ENCODE measurements at places on chromosomes 6 and 20. TPM values are rescaled to one million over a fixed set of nuclear protein-coding genes. Genes with fewer than 3 reads are reported as not detected.

The PLCB4 gene
- total RNA-seq = 13.3 TPM

The NRSN1 gene
- not detected for total RNA-seq

The GRM1 gene
- total RNA-seq = not detected

The ADGRB3 gene
- total RNA-seq = 1.5 TPM

The RNF146 gene
- 48.1 TPM for total RNA-seq

The ECT2L gene
- not detected for total RNA-seq

The CALHM4 gene
- not detected for total RNA-seq

The SDC4 gene
- 21.2 TPM for total RNA-seq

The SFTA2 gene
- not detected for total RNA-seq

The CEP85L gene
- 11.1 TPM for total RNA-seq

DNA sequence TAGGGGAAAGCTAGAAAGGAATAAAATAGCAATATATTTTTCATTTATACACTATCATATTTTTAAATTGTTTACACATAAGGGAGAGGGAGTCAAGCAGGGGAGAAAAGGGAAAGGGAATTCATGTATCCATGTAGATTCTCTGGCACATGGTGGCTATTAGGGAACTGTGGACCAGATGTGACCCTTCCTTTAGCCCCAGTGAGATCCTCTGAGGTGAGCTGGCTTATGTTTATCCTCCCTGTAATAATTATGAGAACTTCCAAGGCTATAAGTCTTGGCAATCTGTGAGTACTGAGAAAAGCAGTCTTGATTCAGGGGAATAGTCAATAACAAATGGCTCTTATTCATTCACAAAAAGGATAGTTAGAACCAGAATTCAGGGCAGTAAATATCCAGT, 42.6 kb downstream of the TSBP1 start:
- H3K27ac ChIP-seq = no peak overlapping the region
- H3K4me1 ChIP-seq = no peaks in the 10 kb centered on the region
- peaks cover 25% of the 10 kb centered on the region for H3K27me3 ChIP-seq
- H3K36me3 ChIP-seq = no peaks in the 10 kb centered on the region
- no peak overlapping the region for H3K4me3 ChIP-seq

DNA sequence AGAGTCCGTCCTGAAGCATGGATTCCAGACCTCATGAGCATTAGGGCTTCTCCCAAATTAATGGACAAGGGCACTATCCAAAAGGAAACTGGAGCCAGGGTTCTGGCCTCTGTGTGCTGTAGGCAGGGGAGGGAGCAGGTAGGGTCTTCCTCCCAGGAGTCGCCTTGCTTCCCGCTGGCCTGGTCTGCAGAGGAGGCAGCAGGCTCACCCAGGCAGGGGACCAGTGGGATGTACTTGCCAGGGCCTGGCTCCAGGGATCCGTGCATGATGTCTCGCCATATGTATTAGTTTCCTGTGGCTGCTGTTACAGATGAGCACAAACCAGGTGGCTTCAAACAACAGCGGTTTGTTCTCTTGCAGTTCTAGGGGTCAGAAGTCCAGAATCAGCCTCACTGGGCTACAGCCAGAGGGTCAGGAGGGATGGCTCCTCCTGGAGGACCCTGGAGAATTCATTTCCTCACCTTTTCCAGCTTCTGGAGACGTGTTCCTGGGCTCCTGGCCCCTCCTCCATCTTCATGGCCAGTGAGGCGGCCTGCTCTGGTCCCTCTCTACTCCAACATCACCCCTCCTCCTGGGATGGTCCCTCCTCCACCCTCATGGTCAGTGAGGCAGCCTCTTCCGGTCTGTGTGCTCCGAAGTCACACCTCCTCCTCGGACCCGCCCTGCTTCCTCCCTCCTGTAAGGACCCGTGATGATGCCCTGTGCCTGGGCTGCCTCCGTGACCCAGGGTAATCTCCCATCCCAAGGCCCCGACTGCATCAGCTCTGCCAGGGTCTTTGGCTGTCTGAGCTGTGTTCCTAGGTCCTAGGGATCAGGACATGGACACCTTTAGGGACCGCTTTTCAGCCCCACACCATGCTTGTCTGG, 329.1 kb downstream of the CDH4 start:
- H3K4me1 ChIP-seq = no peaks in the 10 kb centered on the region
- no peak overlapping the region for H3K4me3 ChIP-seq
- no peak overlapping the region for H3K27ac ChIP-seq
- H3K27me3 ChIP-seq = peaks cover 10% of the 10 kb centered on the region
- DNase-seq = no peak

DNA sequence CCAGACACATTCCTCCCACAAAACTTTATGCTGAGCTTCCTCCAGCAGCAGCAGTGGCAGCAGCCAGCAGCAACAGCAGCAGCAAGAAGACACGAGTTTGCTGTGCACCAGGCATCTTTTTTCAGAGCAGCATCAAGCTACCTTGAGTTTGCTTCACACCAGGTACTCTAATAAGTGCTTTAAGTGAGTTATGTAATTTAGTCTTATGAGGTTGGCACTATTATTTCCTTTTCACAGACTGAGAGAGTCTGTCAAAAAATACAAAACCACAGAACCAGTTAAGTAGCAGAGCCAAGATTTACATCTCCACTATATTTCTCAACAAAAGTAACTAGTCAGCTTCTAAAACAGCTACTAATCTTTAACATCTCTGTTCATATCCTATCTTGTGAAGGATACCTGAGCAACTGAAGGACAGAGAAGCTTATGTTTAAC, 23.7 kb downstream of the RANBP9 start:
- peak overlapping the region; percentile 14 for H3K27ac ChIP-seq
- H3K36me3 ChIP-seq = peaks cover 6% of the 10 kb centered on the region
- no peaks in the 10 kb centered on the region for H3K27me3 ChIP-seq
- peaks cover 47% of the 10 kb centered on the region for H3K4me1 ChIP-seq

DNA sequence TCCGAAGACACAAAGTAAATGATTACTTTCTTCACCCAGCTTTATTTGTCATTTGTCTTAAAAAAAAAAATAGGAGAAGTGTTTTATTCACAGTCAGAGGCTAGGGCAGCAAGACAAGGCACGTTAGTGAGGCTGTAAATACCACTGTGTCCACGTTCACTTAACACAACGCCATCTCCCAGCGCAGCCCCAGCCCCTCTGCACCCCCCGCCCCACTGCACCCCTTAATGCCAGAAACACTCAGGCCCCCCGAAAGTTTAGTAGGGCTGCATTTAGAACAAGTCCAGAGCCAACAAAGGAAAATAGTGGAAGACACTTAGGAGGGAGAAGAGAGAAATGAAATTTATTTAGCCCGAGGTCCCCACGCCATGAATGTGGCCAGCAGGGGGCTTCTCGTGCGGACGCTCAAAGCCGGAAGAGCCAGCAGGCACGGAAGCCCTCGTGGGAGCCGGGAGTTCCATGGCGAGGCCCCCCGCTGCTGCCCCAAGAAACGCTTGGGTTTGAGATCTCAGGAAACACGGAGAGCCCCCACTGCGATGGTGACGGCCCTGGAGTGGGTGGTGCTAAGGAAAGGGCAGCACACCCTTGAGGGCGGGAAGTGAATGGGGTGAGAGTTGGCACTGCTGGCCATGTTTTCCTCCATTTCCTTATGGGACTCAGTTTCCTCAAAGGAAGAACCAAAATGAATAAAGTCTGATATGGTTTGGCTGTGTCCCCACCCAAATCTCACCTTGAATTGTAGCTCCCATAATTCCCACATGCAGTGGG, 50.2 kb downstream of the IYD start:
- H3K36me3 ChIP-seq = no peaks in the 10 kb centered on the region
- H3K27ac ChIP-seq = peak overlapping the region; percentile 99
- H3K4me3 ChIP-seq = peak overlapping the region; percentile 62
- peaks cover 32% of the 10 kb centered on the region for H3K4me1 ChIP-seq
- H3K27me3 ChIP-seq = no peaks in the 10 kb centered on the region
- DNase-seq = no peak

DNA sequence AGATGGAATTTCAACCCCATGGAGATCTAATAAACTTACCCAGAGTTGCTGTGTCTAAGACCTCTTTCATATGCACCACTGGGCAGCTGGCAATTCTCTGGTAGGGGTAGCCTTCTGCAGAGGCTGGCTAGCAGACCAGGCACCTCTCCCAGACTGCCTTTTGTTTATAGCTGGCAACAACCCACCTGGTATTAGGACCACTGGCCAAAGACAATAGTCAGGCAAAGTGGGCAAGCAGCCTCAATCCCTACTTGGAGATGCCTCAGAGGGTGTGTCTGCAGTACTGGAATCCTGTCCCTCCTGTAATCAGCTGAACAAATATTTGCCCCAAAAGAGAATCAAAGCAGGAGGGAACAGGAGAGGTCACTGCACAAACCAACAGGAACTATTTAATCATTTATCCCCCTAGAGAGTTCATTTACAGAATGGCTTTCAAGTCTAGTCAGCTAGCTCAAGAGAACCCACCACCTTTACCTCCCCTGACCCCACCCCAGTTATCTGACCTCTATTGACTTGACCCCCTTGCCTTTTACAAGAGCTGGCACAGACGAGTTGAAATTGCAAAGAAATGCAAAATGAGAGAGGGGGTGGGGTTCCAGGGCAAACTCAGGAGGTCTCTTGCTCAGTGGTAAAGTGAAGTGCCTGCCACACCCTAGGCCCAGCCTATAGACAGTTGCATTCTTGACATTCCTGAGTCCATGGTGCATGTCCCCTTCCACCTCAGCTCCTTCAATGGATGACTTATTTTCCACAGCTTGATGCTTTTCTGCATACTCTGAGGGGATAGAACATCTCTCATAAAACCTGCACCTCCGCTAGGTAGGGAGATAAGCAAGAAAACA, 2.8 kb downstream of the BCL2L1 start:
- no peaks in the 10 kb centered on the region for H3K27me3 ChIP-seq
- peak overlapping the region; percentile 99 for H3K27ac ChIP-seq
- peaks cover 34% of the 10 kb centered on the region for H3K36me3 ChIP-seq
- H3K4me1 ChIP-seq = peaks cover 74% of the 10 kb centered on the region

DNA sequence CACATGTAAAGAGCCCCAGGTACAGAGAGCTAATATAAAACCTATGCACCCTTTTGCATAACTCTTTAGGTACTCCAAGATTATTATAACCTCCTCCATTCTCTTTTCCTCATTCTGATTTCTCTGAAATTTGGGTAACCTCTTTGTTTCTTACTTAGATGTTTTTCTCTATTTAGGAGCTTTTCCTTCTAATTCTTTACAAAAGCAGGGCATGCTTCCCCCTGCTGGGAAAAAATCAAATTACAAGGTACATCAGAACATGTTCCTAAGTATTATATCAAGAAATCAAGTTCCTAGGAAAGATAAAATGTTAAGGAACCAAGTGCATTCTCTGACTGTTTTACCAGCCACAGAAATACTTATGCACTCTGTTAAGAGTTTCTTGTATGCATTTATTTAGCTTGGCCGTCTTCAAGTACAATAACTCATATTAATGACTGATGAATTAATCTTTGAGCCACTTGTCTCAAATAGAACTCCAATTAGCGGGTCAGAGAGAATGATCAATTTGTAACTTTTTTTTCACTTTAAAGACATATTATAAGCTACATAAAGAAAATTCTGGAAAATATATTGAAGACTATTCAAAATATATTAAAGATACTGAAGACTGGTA, 2.1 kb downstream of the KHDRBS2 start:
- H3K27ac ChIP-seq = no peak overlapping the region
- DNase-seq = no peak
- no peaks in the 10 kb centered on the region for H3K36me3 ChIP-seq
- peaks cover 34% of the 10 kb centered on the region for H3K27me3 ChIP-seq
- H3K4me1 ChIP-seq = peaks cover 14% of the 10 kb centered on the region

DNA sequence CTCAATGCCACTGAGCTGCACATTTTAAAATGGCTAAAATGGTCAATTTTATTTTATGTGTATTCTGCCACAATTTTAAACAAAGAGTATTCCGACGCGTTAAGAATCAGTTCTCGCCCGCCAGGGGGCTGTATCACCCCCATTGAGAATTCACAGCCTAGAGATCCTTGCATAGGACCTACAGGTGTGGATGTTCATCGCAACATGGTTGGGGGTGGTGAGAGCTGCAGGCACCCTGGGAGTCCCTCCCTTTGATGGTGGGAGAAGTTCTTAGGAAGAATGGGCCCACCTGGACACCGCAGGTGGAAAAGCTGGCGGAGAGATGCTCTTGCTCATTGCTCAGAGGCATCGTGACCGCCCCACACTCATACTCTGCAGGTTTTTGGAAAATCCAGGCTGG, 63.5 kb downstream of the SLC2A10 start:
- peaks cover 39% of the 10 kb centered on the region for H3K27me3 ChIP-seq
- H3K4me1 ChIP-seq = peaks cover 4% of the 10 kb centered on the region
- DNase-seq = no peak
- H3K27ac ChIP-seq = no peak overlapping the region
- peaks cover 3% of the 10 kb centered on the region for H3K36me3 ChIP-seq
- no peak overlapping the region for H3K4me3 ChIP-seq

DNA sequence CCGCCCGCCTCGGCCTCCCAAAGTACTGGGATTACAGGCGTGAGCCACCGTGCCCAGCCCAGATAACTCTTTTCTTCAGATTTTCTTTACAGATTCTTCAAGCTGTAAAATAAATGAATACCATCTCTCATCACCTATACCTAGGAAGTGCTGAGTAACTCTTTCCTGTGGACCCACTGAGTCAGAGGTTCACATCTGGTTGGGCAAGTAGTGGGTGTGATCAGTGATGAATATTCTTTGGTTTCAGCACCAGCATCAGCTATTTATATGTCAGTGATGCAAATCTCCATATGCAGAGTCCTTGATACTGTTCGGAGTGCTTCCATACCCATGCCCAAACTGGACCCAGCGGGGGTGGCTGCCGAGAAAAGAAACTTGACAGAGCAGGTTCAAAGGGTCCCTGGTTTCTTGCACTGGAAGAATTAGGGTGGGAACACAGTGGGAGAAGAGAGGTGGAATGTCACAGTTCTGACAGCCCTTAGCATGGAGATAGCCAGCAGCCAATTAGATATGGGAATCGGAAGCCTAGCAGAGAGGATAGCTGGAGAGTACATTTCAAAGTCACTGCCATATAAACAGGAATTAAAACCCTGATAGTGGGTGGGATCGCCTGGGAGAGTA, 64.9 kb upstream of the DDR1 start:
- DNase-seq = no peak
- H3K27me3 ChIP-seq = no peaks in the 10 kb centered on the region
- no peak overlapping the region for H3K4me3 ChIP-seq
- peak overlapping the region; percentile 73 for H3K27ac ChIP-seq
- no peaks in the 10 kb centered on the region for H3K36me3 ChIP-seq

DNA sequence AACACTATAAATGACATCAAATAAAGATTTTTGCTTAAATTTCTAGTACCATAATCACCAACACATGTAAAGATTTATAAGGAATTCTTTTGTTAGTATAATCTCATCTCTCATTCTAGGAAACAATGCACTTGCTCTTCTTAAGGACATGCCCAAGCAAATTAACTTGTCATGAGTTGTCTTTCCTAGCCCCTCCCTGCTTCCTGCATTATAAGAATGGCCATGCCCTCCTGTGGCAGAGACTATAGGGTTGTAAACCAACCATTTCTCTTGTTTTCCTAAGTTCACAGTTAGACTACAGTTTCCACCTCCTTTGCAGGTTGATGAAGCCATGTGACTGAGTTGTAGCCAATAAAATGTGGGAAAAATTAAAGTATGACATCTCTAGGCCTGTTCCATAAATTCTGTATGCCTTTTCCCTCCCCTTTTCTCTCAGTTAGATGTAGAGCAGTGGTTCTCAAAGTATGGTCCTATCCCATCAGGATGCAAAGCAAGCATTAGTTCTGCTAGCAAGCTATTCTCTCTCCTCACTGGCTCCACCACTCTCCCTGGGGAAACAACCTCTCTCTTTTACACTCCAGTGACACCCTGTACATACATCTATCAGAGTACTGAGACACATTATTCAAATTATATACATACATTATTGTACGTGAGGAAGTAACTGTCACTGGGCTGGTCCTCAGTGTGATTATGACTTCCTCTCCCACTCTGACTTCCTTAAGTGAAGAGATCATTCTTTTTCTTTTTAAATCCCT, 295.0 kb downstream of the PKHD1 start:
- no peak overlapping the region for H3K4me3 ChIP-seq
- no peak for DNase-seq
- no peaks in the 10 kb centered on the region for H3K36me3 ChIP-seq
- peaks cover 9% of the 10 kb centered on the region for H3K27me3 ChIP-seq
- no peak overlapping the region for H3K27ac ChIP-seq
